Stimulated activated CD8-positive, alpha-beta memory T cell treated with anti-CD3 and anti-CD28 coated beads, Interleukin-12 subunit alpha, Interleukin-12 subunit beta, amount 100 ng/mL, for 1 hour (primary cell): ENCODE measurements at places on chromosomes 3 and 15.

GRCh38 chr3:69791919-69792399, 52.7 kb downstream of the MITF start:
- no peak for DNase-seq

DNA sequence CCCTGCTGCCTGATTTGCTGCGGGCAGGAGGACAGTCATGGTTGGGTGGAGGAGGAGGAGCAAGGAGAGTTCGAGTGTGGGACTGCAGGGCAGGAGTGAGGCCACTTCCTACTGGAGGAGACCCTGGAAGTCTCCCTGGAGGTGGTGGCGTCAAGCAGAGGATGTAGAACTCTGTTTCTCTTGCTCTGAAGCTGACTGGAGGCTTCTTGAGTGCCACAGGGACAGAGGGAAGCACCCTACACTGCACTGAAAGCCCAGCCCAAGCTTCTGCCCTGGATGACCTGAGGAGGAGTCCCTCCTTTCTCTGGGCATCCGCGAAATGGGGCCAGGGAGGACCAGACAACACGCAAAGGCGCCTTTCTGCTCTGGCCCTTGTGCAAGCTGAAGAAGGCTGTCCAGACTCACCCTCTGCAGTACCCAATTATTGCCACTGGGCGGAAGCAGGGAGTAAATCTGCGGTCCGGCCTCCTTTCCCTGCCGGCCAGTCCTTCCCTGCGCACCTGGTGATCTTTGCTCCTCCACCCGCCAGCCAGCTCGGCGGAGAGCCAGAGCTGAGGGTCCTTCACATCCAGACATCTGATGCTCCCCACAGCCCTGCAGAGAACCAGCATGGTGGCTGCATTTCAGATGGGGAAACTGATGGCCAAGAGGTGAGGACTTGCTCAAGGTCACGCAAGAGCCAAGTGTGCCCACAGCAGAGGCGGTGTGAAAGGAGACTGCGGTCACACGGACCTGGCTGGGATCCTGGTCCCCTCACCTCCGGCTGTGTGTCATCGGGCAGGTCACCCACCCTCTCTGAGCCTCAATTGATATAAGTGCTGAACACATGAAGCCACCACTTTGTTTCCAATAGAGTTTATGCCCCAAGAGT, 207.1 kb downstream of the TBC1D2B start:
- DNase-seq: no peak

DNA sequence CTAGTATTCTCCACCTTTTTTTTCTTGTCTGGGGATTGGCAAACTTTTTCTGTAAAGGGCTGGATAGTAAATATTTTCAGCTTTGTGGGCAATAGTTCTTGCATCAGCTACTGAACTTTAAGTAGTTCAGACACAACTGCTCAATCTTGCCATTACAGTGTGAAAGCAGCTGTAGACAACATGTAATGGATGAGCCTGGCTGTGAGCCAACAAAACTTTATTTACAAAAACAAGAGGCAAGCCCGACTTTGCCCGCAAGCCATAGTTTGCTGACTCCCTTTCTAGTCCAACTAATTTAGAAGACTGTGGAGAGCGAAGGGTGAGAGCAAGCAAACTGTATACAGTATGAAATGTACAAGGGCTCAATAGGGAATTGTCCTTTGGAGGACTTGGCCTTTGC, 6.2 kb downstream of the FRMD4B start:
- no peak for DNase-seq

- no peak for DNase-seq
Observed at GRCh38 chr3:149605902-149606301, 51.9 kb downstream of the WWTR1 start.

DNA sequence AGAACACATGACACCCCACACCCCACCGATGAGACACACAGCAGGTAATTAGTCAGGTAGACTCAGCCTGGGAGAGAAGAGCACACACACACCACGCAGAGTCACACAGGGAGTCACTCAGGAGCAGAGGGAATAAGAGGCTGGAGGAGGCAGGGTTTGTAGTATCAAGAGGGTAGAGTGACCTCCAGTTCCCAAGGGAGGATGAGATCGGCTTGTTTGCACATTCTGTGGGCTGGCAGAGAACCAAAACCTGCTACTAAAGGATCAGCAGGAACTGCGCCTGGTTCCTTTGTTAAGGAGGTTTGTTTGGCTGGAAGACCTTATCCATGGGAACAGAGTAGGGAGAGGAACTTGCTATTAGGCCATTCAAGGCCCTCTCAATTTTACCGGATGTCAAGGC, 281.4 kb upstream of the SLCO3A1 start:
- no peak for DNase-seq

DNA sequence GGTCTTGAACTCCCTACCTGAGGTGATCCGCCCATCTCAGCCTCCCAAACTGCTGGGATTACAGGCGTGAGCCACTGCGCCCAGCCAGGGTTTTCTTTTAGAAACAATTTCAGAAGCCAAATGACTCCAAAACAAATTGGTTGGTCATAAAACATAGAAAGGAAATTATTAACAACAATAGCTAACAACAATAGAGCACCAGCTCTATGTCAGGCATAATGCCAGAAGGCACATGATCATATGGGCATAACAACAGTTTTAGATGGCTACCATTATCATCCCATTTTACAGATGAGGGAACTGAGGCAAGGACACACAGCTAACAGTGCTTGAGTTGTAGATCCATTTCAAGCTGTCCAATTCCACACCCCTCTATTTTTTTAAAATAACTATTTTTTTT, 22.2 kb upstream of the RAF1 start:
- no peak for DNase-seq
